Inflammatory macrophage (primary cell): ENCODE measurements at places on chromosomes 5 and 9.

DNA sequence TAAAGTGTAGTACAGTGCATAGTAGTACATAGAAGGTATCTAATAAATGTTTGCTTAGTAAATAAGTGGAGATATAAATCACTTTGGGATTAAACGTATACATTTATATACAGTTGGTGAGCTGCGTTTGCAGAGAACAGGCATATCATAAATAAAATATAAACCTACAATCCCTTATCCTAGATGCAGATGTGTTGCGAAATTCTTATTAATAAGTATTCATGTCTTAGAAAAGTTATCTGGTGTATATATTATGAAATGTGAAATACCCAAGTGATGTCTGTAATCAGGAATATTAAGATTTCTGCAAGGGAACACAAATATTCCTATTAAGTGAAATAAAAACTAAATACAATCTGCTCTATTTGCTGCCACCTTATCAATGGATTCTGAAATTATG, 8.8 kb downstream of the CCNH start:
- DNase-seq = no peak

- no peak for DNase-seq
Observed at GRCh38 chr9:27421577-27421976, 102.5 kb upstream of the IFNK start.

DNA sequence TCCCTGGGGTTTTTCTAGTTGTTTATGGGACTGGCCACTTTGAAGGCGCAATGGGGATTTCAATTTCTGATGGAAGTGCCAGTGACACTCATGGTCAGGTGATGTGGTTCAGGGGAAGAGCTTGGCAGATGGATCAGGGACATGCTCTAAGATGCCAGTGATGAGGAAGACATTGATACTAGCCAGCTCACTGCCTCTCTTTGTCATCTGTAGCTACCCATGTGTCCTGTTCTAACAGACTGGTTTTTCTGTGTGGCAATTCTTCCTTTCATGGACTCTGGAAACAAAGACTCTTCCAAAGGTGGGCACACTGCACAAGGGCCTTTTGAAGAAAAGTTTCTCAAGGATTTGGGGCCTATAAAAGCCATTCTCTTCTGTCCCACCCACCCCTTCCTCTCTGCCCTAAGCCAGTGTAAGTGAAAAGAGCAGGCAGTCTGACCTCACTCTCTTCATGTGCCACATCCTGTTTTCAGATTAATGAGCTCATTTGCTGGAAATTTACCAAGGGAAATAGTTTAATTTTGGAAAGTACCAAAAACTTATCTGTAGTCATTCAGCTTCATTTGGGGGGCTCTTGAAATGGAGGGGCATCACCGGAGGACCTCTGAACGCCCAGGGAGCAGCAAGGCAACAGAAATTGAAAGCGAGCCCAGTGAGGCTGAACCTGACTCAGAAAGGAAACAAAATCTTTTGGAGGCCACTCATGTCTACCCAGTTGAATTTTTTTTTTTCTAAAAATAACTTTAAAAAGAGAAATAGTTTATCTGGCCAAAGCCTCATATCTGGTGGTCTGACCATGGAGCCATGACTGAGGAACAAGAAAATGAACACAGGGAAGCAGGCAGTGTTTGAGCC, 4.9 kb upstream of the TRAF1 start:
- DNase-seq = peak; percentile 89

DNA sequence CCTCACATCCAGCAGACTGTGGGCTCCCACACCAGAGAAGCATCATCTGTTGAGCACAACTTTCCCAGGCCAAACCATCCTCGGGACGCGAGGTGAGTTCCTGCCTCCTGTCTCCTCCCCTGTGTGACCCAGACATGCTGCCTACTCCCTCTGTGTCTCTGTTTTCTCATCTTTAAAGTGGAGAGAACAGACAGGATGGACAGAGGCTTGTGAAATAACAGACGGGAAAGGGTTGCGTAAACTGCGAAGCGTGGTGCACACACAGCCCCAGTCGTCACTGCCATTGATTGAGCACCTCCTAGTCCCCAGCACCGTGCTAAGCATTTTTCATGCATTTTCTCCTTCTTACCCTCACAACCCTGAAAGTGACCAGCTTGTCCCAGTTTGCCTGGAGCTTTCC, 52.1 kb upstream of the LMX1B start:
- DNase-seq = peak; percentile 45

GRCh38 chr9:126049088-126049487, 277.5 kb upstream of the MVB12B start:
- no peak for DNase-seq

GRCh38 chr5:120866997-120867396, 402.9 kb downstream of the PRR16 start:
- no peak for DNase-seq

DNA sequence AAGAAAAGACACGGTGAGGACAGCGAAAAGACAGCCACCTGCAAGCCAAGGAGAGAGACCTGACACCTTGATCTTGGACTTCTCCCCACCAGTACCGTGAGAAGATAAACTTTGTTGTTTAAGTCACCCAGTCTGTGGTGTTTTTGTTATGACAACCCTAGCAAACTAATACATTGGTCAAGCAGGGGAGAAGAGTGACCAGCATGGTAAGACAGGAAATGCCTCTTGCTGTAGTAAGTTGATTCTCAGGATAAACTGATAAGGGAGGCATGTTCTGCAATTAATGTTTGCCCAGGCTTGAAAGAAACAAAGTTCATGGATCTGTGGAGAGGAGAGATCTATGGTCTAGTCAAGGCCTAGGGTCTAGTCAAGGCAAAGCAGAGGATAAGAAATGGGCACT, 801.2 kb downstream of the MAT2B start:
- DNase-seq = no peak

- no peak for DNase-seq
Observed at GRCh38 chr5:132010645-132010988, 841 bp downstream of the ACSL6 start.

GRCh38 chr5:2201832-2202231, 319.1 kb upstream of the IRX4 start:
- DNase-seq = no peak
